Left lobe of liver (tissue), 2 donors: ENCODE measurements at places on chromosomes 4 and X.
A peak's percentile ranks its signal among the peaks of the same experiment; 100 is the strongest.

GRCh38 chrX:67543818-67544217 is at the start of gene AR:
AR (plus strand) TSS chrX:67544021; CDS start chrX:67545147, 1,126 bp downstream.
- peak; percentile 85 for DNase-seq

DNA sequence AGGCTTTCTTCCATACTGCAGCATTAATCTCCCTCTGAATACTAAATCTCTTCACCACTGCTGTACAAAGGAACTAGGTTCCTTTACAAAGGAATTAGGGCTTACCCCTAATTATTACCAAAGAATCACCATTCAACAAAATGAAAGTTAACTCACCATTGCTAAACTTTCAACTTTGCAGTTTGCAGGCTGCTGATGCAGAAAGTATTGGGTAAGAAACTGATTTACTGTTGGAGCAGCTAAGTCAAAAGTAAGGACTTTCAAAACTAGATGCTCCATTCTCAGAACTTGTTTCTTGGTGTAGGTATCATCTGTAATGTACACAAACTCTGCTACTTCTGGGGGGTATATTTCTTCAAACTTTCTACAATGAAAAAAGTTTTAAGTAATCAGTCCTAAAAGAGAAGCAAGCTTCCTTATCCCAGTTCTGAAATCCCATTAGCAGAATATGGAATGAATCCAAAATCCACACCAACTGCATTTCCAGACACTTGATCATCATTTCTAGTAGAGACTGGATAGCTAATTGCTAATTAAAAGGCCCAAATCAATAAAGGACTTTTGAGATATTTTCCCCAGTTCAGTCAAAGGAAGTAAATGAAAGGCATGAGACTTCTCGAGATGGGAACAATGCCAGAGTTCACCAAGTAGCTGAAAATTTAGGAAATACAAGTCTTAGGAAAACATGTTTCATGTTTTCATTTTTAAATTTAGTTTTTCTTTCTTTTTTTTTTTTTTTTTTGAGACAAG is 4.3 kb downstream of the CCNA2 start:
- DNase-seq = no peak

DNA sequence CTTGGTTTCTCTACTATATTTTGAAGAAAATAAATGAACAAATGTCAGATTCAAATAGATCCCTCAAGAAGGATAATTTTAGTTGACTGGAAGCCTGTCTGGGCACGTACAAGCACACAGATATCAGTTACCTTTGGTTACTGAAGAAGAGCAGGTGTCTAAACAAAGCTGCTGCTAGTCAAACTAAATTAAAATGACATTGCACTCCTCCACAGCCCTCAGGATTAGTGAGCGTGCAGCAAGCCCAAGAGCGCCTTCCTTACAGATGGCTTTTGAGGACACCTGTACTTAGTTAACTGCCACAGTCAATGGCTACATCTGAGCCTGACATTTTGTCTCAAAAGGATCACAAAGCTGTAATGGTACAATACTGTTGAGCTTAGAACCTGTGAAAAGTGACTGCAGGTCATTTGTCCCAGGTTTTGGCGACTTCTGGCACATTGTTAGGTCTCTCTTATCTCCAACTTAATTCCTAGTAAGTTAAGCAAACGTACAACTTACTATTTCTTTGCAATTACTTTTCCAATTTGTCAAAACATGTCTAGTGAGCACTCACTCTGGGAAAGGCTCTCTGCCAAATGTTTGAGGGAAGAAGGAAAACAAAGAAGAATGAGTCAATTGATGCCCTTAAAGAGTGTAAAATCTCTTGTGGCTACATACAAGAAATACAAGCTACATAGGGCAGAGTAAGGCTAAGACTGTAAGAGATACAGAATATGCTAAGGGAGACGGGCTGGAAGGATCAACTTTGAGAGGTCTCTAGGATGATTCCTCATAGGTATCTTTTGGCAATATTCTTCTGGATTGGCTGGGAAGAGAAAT is 25.6 kb upstream of the DAPP1 start:
- no peak for DNase-seq

DNA sequence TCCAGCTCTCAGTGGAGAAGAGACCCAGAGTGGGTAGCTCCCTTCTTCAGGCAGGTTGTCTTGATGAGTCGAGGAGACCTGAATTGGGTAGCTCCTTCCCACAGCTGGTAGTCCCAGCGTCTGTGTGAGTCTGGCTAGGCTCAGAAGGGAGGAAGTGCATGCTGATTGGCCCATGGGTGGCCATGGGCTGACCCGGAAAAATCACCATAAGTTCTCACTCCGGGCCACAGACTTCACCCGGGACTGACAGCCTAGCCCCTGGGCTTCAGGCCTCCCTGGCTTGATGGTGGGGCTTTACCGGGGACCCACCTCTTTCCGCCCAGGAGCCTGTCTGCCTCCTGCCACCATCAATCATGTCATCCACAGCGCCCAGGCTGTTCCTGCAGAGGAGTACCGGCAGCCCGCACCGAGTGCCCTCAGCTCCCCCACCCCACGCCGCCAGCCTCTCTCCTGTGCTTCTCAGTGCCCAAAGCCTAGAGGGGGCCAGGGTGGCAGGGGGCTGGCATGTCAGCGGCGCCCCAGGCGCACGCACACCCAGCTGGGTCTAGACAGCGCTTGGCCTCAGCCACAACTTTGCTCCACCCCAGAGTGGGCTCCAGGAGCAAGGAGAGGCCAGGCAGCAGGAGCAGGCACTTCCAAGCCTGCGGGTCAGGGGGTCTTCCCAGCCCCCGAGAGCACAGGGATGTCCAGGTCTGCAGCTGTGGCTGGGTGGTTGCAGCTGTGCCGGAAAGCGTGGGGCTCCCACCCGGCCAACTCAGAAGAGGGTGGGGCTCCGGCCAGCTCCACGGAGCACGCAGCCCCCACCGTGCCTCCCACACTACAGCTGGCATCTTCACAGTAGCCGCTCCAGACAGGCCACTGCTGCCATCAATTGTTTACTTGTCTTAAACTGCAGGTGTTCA is 16.1 kb upstream of the SAT1 start:
- DNase-seq = no peak

GRCh38 chr4:91502365-91502764 is 801.4 kb upstream of the GRID2 start:
- DNase-seq = no peak

DNA sequence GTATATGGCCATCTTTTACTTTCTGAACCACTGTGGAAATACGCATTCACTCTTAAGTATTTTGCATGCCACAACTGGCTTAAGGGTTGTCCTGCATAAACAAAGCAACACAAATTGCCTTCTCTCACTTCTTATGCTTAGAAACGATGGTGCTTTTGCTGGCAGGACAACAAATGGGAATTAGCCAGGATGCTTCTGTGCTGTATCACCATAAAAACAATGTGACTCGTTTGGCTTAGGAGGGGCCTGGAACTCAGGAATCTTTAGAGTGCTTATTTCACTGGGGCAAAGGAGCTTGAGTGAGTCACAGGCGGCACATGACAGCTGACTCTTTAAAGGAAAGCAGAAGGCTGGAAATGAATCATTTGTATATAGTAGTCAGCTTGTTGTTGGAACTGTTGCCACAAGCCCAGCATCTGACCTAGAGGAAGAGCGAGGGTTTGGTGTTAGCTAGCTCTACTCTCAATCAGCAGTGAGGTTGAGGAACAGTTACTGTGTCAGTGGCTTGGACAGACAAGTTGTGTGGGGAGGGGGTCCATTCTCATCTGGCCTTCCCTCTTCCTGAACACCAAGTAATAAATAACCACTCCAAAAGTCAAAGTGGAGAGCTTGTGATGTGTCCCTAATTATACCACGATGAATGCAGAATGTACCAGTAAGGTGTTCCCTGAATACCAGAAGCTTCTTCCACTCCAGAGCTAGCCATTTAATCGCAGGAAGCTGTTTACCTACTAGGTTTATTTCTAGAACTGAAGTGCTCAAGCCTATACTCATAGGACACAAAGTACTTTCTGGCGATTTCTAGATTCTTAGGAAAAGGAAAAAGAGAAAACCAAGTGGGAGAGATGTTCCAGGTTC is 293.1 kb downstream of the CAMK2D start:
- DNase-seq = no peak

GRCh38 chr4:109410776-109411175 is 22.8 kb upstream of the SEC24B start:
- DNase-seq = no peak

GRCh38 chr4:67765401-67765800 is 11.2 kb upstream of the GNRHR start:
- no peak for DNase-seq

DNA sequence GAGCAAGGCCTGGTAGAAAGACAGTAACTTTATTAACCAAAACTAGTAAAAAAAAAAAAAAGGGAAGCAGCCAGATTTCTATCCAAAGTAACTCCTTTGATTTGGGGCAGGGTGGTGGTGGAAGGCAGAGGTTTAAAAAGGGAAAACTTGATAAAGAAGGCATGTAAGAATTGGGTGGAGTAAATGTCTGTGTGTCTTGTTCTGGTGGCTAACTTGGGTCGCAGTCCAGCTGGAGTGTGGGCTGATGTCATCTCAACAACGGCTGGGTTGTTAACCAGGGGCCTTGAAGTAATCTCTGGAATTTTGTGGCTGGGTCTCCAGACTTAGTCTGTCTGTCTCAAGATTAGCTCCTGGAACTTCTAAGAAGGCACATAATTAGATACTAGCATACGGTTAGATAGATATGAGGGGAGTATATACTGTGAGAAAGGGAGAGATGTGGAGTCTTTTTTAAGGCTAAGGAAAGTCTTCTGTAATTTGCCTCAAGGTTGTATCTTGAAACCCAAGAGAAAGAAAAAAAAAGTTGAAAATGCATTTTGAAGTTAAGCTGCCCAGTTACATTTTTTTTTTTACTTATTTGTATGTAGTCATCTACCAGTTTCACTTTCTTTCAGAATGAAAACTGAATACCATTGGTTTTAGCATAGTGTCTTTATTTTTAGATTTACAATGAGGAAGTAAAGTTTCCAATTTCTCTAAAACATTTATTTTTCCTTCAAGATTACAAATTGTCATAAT is 48.3 kb downstream of the MTHFD2L start:
- no peak for DNase-seq

DNA sequence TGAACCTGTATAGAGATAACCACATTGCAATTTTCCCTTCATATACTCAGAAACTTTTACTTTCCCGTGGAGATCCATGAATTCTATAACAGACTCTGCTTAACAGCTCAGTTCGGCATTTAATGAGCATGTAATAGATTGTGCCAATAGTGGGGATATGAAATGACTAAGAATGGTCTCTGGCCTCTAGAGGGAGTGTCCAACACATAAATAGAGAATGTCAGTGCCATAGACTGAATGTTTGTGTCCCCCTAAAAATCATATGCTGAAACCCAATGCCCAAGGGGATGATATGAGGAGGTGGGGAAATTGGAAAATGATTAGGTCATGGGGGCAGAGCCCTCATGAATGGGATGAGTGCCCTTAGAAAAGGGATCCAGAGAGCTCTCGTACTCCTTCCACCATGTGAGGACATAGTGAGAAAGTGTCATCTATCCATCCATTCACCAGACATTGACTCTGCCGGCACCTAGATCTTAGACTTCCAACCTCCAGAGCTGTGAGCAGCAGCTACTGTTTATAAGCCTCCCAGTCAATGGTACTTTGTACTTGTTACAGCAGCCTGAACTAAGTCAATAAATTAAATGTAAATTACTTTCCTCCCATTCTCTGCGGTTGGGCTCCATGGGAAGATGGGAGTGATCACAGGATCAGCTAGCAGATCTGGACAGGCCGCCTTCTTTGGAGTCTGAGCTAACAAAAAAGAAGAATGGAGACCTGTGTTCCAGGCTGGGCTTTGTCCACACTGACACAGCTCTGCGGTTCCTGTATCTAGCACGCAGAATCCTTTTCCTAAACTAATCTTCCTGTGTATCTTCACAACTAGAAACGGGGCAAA is 28.1 kb upstream of the HPSE start:
- DNase-seq = no peak

DNA sequence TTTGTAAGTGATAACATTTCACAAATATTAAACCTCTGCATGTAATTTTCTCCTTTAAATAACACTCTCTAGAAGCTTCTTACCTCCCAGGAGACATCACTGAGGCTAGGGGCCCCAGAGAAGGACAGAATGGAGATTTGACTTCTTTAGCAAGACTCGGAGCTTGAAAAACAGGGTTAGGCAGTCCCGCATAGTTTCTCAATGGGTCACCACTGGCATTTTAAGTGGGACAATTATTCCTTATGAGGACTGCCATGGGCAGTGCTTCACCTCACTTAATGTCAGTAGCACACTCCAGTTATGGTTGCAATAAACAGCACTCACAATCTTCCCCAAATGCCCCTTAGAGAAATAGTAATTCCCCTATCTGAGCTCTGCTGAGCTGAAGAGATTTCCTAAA is 66.7 kb upstream of the NOCT start:
- no peak for DNase-seq

DNA sequence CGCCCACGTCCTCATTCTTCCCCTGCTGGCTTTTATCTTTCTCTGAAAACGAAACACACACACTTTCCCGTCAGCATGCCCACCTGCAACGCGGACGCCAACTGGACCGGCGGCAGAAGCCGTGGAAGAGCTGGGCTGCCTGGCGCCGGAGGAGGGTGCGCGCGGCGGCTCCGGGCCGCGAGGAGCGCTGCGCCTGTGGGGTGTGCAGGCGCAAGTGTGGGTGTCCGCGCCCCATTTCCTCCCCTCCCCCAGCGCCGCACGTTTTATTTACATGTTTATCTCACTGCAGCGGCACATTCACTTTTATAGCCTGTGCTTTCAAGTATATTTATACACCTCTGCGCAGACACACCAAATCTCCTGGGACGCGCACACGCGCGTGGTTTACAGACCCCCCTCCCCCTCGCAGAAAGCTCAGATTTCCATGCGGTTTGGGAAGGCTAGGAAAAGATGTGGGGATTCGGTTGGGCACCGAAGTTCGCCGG is 1.5 kb downstream of the PITX2 start:
- DNase-seq = no peak

- no peak for DNase-seq
These were observed 19.4 kb downstream of the HMX1 start for GRCh38 chr4:8852118-8852704.

DNA sequence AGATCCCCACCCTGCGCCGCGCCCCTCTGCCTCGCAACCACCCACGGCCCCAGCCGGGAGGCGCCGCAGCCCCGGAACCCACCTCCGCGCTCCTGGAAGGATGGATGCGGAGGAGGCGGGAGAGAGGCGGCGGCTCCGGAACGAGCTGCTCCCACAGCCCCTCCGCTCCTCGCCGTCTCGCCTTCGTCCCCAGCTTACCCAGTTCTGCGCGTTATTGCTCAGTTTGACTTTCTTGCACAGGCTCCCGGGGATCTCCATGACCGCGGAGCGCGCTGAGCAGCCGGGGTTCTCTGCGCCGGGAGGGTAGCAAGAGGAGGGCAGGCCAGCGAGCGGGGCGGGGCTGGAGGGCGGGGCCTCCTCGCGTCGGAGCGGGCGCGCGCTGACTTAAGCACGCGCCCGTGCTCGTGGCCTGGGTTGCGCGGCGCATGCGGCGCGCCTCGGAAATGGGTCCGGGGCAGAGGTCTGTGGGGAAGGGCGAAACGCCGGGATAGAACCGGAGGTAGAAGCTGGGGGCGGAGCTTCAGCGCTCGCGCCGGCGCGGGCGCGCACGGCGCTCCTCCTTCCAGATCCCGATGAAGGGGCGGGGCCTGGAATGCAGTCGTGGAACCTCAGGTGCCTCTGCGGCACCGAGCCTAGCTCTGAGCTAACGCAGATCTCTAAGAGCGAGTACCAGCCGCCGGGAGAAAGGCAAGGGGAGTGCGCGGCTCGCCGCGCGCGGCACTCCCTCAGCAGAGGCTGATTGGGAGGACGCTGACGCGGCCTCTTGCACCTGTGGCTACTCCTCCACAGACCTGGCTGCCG is at the start of gene PAPSS1:
TSS of gene PAPSS1 (minus strand) at position 313 of the 801 bp plus-strand sequence. CDS start at position 258, 55 bp downstream.
- DNase-seq = peak; percentile 98

GRCh38 chr4:2059046-2059725 is at the start of gene NAT8L:
NAT8L (plus strand) TSS chr4:2059327; CDS start chr4:2059512, 185 bp downstream.
- no peak for DNase-seq

GRCh38 chrX:154512879-154513553 is 3.0 kb downstream of the FAM3A start:
- no peak for DNase-seq

- DNase-seq = no peak
These were observed 76.6 kb downstream of the FREM3 start for GRCh38 chr4:143623896-143624295.
